Stimulated activated CD8-positive, alpha-beta memory T cell treated with anti-CD3 and anti-CD28 coated beads, Interleukin-4, amount 100 ng/mL, for 48 hours (primary cell): ENCODE measurements at places on chromosomes 13 and 19.

DNA sequence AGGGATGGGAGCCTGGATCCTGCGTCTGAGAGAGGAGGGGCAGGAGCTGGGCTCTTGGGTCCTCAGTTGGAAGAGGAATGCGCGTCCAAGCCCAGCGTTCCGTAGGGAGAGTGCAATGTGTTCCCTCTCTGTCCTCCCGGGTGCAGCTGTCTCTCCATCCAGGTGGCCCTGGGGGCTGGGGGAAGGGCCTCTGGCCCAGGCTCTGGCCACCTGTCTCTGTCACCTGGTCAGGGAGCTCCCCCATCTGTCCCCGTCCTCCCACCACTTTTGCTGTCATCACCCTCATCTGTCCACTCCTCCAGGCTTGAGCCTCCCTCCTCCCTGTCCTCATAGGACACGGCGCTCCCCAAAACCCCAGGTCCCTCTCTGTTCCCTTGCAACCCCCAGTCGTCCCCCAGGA, 3.7 kb upstream of the SBK2 start:
- no peak for DNase-seq

- no peak for DNase-seq
Observed at GRCh38 chr13:74883834-74884233, 598.1 kb downstream of the TBC1D4 start.

DNA sequence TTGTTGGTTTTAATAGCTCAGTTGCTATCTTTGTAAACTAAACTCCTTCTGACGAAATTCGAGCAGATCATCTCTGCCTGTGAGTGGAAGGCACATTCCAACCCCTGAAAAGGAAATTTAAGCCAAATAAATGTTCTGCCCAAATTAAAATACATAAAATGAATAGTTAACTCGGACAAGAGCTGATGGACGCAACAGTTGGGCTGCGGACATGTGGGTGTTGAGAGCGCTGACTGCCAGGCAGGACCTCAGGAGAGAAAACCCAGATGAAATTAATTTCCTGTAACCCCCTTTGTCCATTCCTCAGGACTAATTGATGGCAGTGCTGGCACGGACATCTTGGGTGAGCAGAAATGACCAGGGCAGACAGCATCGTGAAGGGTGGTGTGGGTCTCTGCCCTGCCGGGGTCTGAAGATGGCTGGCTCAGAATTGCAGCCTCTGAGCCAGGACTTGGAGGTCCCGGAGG, 86.5 kb downstream of the TSHZ3 start:
- DNase-seq = no peak

GRCh38 chr13:70391678-70392077, 283.4 kb upstream of the KLHL1 start:
- DNase-seq = no peak

- DNase-seq = peak; percentile 42
Observed at GRCh38 chr19:23075031-23075733, 41.6 kb upstream of the ZNF730 start.

DNA sequence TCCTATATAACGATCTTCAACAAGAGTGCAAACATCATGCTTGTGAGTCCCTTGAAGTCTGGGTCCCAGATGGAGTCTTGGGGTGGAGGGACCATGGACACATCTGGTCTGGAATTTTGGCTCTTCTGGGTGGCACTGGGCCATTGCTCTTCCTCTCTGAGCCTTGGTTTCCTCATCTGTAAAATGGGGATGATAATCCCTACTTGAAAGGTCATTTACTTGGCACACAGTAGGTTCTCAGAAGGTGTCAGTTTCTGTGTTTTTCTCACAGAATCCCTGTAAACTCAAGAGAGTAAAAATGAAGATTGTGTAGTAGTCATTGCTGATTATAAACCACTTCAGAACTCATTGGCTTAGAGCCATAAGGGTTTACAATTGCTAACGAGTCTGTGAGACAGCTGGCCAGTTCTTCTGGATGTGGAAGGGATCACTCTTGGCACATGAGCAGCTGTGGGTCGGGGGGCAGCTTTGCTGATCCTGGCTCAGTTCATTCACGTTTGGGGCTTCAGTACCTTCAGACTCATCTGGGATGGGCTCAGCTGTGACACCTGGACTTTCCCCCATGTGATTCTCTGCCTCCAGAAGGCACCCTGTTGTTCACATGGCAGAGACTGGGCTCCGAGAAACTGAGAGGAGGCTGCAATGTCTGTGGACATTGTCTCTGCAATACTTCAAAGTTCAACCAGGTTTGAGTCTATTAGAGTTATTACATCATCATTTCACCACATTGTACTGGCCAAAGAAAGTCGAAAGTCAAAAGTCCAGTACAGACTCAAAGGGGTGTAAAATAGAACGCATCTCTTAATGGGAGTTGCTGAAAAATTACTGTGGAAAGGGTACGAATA, 7.8 kb downstream of the CYP4F12 start:
- no peak for DNase-seq

GRCh38 chr19:18725841-18726770, 42.6 kb downstream of the CRTC1 start:
- DNase-seq = no peak

GRCh38 chr19:13241231-13242104, 91.3 kb downstream of the IER2 start:
- DNase-seq = peak; percentile 71
